ENCODE measurements at places on chromosomes 5 and 9.

DNA sequence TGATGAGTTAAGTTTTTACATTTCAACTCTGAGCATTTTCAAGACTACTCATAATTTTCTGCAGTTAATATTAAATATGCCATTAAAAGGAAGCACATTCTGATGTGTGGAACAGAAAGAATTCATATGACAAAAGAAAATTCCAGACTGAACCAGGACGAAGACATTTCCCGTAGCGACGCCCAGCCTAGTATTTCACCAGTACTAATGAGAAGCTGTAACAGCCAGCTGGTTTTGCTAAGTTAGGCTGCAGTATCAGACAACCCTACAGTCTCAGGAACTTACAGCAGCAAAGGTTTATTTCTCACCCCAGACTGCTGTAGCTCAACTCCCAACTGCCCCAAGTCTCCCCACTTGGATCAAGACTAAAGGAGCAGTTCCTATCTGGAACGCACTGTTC is 91.6 kb downstream of the TMEM174 start:
- DNase-seq = no peak

DNA sequence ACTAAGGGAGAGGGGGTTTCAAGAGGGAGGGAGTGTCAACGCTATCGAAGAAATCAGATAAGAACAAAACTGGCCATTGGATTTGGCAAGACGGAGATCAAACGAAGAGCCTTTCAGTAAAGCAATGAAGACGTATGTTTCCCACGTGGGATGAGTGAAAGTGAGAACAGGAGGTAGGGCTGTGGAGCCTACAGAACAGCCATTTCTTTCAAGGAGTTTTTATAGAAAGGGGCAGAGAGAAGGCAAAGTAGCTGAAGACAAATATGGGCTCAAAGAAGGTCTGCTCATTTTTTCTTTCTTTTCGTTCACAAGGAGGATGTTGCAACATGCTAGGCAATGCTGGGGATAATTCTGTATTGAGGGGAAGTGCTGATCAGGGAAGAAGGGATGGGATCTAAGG is 98.3 kb downstream of the SUSD1 start:
- DNase-seq = peak; percentile 42

DNA sequence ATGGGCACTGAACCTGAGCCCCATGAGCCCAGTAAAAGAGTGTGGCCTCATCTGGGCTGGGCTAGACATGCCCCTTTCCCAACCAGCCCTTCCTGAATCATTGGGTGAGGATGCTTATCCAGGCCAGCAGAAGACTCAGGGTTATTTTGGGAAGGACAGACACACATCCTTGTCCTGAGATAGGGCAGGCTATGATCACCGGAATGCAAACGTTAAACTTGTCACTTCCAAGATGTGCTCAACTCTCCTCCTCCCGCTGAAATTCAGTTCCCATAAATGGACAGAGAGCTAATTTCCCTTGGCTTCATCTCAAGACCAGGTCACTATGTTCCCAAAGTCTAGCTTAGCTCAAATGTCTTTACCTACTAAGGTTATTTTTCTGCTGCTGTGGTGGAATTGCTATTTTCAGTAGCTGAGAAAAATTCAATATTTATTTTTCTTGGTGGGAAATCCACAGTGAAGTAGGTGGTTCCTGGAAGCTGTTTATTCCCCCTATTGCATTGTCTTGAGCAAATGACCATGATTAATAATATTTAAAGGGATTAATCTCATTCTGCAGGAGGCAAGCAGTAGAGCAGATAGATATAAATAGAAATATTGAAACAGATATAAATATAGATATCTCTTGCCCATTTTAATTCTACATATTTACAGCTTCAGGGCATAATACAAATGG is 70.0 kb downstream of the NXNL2 start:
- no peak for DNase-seq

DNA sequence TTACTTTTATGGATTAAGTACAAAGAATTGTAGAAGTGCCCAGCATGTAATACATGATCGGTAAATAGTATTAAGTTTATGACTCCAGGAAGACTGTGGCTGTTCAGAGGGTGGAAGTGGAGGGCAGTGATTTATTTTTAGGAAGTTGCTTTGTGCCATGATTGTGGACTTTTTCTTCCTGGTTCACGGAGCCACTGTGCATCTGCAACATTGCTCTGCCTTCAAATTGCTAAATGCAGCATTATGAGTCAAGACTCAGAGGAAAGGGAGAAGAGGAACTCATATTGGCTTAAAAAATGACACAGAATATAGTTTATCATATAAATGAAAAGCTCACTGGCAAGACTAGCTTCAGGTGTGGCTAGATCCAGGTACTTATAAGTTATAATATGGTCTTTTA is 301.5 kb downstream of the KCTD16 start:
- no peak for DNase-seq

GRCh38 chr5:102670224-102670836 is 84.8 kb upstream of the PAM start:
- DNase-seq = no peak

DNA sequence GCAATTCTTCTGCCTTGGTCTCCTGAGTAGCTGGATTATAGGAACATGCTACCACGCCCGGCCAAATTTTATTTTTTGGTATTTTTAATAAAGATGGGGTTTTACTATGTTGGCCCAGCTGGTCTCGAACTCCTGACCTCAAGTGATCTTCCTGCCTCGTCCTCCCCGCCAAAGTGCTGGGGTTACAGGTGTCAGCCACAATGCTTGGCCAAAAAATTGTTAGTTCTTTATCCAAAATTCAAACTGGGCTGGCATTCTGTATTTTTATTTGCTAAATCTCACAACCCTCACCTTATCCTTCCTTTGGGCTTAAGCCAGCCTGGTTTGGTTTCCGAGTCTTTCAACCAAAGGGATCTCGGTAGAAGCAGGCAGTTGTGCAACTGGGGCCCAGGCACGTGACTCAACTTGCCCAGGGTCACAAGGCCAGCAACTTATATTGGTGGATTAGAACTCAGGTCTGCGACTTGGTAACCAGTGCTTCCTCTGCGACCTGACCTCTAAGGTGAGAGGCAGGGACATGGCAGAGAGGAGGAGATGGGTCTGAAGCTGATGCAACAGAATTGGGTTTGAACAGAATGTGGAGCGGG is 26.5 kb upstream of the BOD1 start:
- no peak for DNase-seq

GRCh38 chr5:146706321-146706972 is 172.1 kb downstream of the PPP2R2B start:
- peak; percentile 0 for DNase-seq
